LHCN-M2 (cell line): ENCODE measurements at places on chromosomes 6 and 20.

DNA sequence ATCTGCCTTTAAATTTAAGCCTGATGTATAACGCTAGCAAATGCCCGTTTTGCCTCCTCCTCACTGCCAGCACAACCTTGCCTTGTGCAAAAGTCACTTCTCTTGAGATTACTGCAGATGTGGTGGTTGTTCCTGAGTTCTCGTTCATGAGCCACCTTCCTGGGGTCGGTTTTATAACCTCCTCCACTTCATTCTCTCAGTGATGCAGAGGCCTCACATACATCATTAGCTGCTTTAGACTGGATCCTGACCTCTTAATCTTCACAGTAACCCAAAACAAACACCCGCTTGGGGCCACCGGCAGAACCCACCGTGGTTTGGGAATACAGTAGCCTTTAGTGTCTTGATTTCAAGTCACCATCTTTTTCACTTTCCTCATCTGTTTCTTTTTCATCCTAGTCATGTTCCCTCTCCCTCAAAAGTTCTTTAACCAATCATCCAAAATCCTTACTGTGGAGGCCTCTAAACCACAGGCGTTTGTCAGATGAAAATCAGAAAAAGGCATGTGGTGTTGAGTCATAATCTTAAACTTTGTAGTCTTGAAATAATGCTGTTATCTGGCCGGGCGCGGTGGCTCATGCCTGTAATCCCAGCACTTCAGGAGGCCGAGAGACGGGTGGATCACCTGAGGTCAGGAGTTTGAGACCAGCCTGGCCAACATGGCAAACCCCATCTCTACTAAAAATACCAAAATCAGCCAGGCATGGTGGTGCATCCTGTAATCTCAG lies 430.3 kb upstream of the SOX4 start:
- DNase-seq, result peak; percentile 69

DNA sequence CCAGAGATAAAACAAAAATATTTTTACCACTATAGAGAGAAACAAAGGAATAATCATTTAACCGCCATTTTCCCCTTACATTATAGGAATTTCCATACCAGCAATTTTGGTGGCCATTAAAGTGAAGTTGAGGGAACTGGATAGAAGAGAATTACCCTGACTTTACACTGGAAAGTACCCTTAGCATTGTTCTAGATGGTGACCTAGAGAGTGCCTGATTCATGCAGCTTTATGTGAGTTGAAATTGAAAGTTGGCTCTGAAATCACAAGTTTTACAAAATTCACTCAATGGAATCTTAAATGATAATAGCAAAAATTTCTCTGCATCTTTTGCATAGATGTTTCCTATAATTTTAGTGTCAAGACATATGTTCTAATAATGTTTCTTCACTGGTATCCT lies 55.7 kb upstream of the PREP start:
- DNase-seq, result peak; percentile 20

GRCh38 chr6:81511423-81511822 lies 241.1 kb downstream of the TENT5A start:
- DNase-seq, result no peak

- DNase-seq, result no peak
Observed at GRCh38 chr6:163423696-163424095, 9.2 kb downstream of the QKI start.
